ENCODE measurements at places on chromosomes 11 and 22.

GRCh38 chr11:102981324-102981910 lies 25.9 kb upstream of the MMP13 start:
- DNase-seq = no peak

- DNase-seq = no peak
These were observed 183.1 kb downstream of the NAV2 start for GRCh38 chr11:19895776-19896175.

DNA sequence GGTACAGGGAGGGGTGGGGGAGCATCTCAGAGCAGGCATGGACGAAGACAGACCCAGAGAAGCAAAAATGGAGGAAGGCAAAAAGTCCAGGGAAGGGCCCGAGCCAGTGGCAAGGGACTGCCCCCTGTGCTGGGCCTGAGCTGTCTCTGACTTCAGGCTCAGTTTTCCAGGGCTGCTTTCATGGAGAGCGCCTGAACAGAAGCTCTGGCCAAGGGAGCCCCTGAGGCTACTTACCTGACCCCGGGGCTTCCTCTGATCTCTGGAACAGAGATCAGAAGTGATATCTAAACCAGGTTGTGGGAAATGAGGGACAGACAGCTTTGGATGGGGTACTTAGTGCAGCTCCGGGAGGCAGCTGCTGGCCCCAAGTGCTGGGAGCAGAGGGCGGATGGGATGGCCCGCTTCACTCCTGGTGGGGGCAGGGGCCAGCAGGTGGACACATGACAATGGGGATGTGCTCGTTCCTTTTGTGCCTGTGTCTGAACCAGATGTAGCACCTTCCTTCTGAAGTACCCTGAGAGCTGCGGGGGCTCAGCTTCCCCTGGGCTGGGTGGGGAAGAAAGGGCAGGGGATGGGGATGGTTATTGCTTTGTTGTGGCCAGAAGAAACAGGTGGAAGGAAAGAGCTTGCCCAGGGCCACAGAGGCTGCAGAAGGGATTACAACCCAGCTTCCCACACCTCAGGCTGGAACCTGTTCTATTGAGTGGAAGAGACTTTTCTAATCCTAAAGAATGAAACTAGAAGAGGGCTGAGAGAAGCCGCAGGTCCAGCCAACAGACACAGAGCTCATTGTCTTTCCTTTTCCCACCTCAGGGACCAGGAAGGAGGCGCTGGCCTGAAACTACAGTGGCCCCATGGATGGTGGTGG lies 5.7 kb downstream of the LRRC10B start:
- no peak for DNase-seq

DNA sequence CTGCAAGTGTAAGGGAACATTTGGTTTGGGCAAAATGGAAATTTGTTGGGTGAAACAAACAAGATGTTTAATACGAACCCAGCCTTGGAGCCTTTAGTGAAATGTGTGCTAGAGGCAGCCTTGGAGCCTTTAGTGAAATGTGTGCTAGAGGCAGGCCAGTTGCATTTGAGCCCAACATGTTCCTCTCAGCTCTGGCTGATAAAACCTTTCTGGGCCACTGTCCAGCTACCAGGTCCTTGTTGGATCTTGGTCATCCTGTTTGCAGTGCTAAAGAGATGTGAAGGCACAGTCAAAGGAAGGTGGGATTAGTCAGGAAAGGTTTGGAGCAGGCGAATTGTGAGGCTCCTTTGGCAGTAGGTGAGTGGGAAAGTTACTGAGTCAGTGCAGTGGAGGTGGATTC lies 48.9 kb downstream of the CEP164 start:
- no peak for DNase-seq

- peak; percentile 37 for DNase-seq
These were observed 373.2 kb downstream of the DDX10 start for GRCh38 chr11:109037856-109038780.

- DNase-seq = no peak
These were observed 1085.5 kb downstream of the BRD1 start for GRCh38 chr22:48742191-48742555.

DNA sequence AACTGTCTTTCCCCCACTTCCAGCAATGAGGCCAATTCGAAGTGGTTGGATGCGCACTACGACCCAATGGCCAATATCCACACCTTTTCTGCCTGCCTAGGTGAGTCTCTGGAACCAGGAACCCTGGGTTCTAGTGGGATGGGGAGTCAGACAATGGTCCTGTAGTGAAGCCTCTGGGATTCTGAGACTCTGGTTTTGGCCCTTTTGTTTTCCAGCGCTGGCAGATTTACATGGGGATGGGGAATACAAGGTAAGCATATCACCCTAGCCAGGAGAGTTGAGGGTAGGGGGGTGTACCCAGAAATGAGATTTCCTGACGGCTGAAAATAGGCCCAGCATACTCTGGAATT lies 530 bp downstream of the BBS1 start:
- DNase-seq = no peak

GRCh38 chr11:33040862-33041453 lies 1.6 kb downstream of the TCP11L1 start:
- DNase-seq = no peak

DNA sequence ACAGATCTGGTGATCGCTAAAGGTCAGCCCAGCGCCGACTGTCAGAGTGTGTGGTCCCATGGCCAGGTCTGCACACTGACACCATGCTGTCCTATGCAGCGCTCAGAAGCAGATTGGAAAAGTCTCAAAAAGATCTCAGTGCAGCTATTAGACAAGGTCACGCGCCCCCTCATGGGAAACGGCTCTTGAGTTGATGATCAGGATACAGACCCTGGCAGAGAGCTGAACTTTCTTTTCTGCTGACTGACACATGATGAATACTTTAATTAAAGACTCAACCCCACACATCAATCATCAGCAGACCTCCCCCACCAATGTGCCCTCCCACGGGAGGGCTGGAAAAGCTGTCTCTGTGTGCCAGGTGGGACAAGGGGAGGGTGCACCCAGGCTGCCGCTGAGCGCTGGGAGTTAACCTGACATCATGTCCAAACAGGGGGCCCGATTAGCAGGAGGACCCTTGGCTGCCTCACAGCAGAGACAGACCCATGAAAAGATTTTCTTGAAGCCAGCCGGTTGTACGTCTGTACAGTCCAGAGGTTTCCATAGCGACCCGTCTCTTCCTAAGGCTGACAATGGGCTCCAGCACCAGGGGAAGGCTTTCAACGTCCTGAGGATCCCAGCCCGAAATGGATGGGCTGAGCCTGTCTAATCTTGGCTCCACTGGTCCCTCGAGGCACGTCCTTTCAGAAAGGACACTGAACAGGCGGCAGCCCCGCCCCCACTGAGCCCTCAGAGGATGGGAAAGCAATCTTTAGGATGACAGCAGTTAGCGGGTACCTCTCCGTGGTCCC lies 26.9 kb downstream of the RASD2 start:
- DNase-seq = no peak

- no peak for DNase-seq
These were observed 7.3 kb downstream of the SNX19 start for GRCh38 chr11:130908770-130909625.

DNA sequence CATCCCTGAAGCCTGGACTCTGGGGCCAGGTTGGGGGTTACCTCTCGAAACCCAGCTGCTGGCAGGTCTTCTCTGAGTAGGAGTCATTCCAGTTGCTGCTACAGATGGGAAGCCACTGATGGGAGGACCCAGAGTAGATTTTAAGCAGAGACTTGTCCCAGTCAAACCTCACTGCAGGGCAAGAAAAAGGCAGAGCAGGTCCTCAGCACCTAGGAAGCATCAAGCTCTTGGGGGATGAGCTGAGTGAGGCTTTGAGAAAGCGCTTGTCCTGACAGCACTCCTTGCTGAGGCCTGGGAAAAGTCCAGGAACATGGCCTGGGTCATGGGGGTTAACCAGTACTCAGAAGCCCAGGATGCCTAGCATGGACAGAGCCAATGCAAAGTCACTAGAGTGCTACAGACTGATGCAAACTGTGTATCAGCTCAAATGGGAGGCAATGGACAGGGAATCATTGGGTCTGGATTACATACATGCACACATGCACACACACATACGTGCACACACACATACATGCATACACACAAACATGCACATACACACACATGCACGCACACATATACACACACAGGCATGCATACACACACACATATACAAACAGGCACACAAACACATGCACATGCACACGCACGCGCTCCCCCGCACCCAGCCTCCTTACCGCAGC lies 15.3 kb downstream of the TMPRSS13 start:
- DNase-seq = no peak

- no peak for DNase-seq
These were observed 13.7 kb downstream of the YWHAH start for GRCh38 chr22:31957970-31958594.

DNA sequence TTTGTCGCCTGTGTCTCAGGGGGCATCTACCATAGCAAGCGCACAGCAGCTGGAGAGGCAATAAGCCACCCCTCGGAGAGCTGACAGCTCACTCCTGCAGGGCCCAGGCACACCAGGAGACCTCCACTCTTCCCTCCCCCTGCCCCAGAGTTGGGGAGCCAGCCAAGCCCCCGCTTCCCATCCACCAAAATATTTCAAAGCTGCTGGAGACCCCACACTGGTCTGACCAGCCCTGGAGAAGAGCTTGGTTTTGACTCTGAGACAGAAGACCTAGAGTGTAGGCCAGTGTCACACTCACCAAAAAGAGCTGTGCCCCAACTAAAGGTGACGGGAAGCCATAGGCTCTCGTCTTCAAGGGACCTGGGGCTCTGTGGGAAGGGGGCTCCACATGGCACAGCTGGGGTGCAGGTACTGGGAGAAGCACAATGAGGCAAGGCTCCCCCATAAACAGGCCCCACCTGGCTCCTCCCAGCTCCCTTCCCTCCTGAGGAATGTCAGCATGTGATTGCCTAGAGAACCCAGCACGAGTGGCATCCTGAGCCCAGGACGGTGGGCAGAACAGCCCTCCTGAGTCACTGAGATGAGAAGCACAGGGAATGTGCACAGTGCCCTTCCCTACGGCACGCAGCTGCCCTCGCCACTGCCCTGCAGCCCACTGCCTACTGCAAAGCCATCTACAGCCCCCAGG lies 5.8 kb upstream of the GNAZ start:
- no peak for DNase-seq

DNA sequence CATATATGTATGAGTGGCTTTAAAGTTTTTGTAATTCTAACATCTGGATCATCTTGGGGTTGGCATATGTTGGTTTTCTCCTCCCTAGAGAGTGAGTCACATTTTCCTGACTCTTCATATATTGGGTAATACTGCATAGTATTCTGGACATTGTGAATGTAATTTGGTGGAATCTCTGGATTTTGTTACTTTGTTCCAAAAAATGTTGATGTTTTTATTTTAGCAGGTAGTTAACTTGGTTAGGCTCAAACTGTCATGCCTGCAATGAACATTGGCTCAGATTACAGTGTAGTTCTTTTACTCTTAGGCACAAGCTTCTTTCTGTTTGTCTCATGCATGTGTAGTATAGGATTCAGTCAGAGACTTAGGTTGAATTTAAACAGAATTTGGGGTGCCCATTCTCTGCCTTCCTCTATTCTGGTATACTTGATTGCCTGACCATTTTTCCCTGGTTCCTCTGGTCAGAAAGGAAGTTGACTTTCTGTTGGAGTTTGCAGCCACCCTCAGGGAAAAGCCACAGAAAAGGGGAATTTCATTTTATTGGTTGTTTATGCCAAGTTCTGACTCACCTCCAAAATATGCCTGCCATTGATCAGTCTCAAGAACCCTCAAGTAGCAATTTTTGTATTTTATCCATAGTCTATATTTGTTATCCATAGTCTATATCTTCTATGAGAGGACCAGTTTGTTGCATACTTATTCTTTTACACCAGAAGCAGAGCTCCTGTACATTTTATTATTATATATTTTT lies 151.7 kb downstream of the UVRAG start:
- DNase-seq = no peak

GRCh38 chr11:25691959-25692358 lies 640.0 kb upstream of the ANO3 start:
- DNase-seq = no peak

- no peak for DNase-seq
These were observed 1124.3 kb downstream of the BRD1 start for GRCh38 chr22:48703265-48703941.

GRCh38 chr22:18987765-18988164 lies 51.7 kb upstream of the PRODH start:
- DNase-seq = no peak

All from hippocampal formation (tissue), 2 donors.